Stimulated activated CD8-positive, alpha-beta memory T cell treated with anti-CD3 and anti-CD28 coated beads, Interleukin-7, amount 100 ng/mL, for 1 hour (primary cell): ENCODE measurements at places on chromosomes 4 and X.

GRCh38 chr4:157447195-157447594, 226.7 kb downstream of the GRIA2 start:
- no peak for DNase-seq

- DNase-seq: no peak
Measured at GRCh38 chr4:7735961-7736360, 203.7 kb downstream of the AFAP1 start.

- no peak for DNase-seq
Measured at GRCh38 chr4:47837094-47837907, 566 bp downstream of the CORIN start.

GRCh38 chrX:119512146-119512800, 44.0 kb downstream of the SLC25A5 start:
- DNase-seq: no peak

- DNase-seq: no peak
Measured at GRCh38 chr4:38170338-38171169, 210.4 kb downstream of the PTTG2 start.

GRCh38 chrX:13090339-13091110, 46.1 kb upstream of the FAM9C start:
- no peak for DNase-seq

- DNase-seq: no peak
Measured at GRCh38 chr4:23819041-23819511, 70.8 kb downstream of the PPARGC1A start.

GRCh38 chr4:189128341-189128740, 812.3 kb upstream of the FRG1 start:
- no peak for DNase-seq

- no peak for DNase-seq
Measured at GRCh38 chr4:1648962-1649361, 35.2 kb downstream of the FAM53A start.

- no peak for DNase-seq
Measured at GRCh38 chr4:7330031-7330596, 104.6 kb downstream of the PSAPL1 start.

- DNase-seq: no peak
Measured at GRCh38 chrX:13078739-13079444, 34.5 kb upstream of the FAM9C start.

- DNase-seq: no peak
Measured at GRCh38 chr4:154559494-154560418, 3.1 kb upstream of the FGB start.

DNA sequence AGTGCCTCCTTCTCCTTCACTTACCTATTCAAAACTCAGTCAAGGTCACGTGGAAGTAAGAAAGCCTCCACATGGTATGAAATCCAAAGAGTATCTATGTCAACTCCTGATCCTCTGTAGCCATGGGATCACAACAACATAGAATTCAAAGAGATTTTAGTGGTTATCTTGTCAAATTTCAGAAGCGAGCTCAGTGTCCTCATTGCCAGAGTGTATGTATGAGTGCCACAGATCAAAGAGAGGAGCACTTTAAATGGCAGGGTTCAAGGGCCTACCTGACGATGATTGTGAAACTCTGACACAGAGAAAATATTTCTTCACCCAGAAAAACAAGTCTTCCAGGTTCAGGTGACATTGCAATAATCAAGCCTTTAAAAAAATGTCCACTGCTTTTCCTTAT, 1.2 kb upstream of the ACE2 start:
- no peak for DNase-seq

GRCh38 chrX:129781134-129781672, 1.5 kb downstream of the SASH3 start:
- peak; percentile 56 for DNase-seq

DNA sequence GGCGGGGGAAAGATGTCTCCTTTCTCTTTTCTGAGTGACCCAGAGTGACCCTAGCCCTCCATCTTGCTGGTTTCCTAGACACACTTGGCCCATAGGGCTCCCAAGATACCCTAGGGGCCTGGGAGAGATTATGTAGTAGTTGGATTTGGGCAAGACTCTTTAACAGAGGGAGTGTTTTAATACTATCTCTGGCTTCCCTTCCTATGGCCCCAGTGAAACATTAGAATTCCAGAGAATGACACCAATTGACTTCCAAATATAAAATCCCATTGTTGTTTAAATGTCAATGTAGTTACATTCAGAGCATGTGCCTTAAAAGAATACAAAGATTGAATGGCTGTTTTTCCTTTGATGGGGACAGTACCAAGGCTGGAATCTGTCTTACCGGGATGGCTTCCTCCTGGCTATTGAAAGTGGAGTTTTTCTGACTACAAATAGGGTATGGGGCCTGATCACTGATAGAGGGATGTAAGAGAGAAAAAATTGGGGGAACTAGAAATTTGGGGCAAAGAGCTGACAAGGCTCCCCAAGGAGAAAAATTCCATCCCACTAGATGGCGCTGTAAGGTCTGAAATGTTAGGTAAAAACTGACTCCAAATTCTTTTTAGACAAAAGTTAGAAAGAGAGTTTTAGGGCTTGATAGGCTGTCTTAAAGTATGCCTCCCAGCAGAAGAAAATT, 10.7 kb downstream of the TENT5D start:
- no peak for DNase-seq

DNA sequence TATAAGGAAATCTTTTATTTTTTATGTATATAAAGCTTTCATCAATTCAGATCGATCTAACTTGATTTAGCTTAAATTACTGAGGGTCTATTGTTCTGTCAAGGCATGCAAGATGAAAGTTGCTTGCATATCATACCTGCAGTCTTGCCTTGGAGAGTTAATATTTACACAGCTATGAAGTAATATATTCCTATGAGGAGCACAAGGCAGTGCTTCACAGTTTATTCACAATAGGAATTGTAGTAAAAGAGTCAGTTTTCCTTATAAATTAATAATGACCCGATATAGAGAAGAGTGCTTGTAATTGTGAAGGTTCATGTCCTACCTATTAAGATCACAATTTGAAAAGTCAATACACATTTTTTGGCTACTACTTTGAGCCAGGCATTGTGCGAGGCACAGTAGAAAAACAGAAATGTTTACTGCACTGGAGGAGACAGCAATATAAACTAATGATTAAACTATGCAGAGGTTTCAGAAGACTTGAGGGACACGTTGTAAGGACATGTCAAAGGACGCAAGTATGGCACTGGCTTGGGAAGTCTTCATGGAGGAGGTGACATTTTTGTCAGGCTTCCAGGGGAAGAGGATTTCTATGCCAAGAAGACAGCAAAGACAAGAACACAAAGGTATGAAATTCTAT, 38.8 kb downstream of the REELD1 start:
- DNase-seq: no peak

DNA sequence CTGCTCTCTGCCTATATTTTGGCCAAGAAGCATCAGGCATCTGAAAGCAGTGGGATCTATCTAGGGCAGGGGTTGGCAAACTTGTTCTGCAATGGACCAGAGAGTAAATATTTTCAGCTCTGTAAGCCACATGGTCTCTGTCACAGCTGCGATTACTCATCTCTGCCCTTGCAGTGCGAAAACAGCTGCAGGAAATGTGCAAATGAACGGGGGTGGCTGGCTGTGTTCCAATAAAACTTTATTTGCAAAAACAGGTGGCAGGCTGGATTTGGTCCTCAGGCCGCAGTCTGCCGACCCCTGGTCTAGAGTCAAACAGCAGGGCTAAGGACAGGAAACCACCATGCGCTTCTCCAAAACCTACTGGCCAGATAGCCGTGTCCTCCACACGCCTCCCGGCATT, 48.6 kb downstream of the ACOX3 start:
- no peak for DNase-seq

DNA sequence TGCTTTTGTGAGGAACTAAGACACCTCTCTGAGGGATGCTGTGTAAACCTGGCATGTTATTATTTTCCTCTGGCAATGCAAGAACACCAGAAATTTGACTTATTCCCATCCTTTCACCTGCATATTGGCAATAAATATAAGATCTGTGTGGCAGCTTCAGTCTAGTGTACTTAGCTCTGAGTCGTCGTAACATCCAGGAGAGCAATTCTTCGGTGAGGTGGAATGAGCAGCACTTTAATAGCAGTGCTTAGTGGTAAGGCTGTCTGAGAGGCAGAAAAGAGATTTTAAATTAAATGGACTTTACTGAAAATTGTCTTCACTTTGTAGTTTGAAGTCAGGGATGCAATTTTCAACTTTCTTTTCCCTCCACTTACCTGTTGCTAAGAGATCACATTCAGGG, 344.9 kb downstream of the PCDH7 start:
- no peak for DNase-seq

- DNase-seq: no peak
Measured at GRCh38 chr4:121764702-121765367, at the start of gene SMIM43. TSS of gene SMIM43 (minus strand) at chr4:121765164. CDS start at chr4:121765105, 59 bp downstream.

DNA sequence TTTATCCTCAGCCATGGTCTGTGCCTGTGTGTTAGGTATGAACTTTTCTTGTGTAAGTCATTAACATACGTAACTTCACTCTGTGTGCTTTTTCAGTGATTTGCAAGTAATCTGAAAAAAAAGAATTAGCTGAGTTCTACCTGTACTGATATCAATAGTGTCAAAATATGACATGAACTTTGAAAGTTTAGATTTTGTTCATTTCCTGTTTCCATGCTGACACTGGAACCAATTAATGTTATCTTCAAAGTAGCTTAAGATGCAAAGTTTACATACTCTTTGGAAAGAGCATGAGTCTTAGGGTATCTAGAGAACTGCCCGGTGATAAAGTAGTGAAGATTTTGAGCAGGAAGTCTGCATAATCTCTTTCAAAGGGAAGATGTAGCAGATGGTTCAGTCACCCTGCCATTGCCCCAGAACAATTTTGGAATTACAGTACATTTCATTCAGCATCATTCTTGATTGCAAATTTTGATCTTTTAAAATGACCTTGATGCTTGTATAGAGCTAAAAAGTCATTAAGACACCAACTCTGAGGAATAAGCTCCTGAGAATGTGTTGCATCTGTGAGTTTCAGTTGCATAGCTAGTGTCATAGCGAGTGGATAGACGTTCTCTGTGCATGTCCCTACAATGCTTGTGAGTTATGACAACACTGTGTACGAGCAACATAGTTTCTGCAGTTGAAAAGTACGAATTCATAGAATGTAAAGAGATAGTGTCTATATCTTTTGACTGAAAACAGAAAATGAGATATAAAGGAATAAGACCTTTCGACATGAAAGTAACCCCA, 130.5 kb downstream of the PTTG2 start:
- DNase-seq: no peak

DNA sequence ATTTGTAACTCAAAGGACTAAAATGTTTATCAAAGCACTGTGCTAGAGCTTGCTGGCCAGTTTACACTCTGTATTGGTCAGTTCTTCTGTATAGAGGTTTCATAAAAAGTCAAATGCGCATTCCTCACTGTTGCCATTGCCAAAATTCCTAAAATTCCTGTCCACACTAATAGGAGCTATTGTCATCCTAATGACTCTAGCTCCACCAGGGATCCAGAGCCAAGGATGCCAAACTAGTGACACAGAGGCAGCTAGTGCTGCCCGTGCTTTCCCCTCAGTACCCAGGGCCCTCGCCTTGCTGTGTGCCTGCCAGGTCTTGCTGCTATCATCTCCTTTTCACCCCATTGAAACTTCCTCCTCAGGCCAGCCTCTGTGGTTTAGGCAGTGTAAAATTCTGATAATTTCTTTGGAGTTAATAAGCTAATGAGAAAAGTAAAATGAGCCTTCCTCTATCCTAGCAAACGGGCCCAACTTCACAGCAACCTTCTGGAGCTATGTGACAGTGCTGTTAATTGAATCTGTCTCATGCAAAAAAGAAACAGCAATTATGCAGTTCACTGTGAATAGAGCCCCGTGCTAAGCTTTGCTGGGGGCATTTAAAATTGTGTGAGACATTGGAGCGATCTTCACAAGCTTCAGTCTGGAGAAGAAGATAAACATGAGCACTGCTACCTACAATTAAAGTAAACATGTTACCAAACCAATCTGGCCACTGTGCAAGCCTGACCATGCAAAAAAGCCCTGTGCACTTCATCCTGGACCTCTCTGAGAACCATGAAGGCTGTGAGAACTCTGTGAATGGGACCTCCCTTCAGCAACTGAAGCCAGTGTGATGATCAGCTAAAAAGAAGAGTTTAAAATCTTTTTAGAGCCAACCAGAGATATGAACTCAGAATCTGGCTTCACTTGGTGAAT, 43.1 kb upstream of the FGF2 start:
- DNase-seq: no peak

DNA sequence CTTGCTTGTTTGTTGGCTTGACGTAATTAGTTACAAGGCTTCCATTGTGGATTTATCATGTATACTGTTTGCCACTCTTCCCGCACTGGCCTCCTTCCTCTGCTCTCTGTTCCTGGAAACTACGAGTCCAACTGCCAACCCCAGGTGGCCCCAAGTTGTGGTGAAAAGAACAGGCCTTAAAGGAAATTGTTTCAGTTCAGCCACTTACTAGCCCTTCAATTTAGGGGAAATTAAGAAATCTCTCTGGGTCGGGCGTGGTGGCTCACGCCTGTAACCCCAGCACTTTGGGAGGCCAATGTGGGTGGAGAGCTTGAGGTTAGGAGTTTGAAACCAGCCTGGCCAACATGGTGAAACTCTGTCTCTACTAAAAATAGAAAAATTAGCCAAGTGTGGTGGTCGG, 28.0 kb downstream of the RBM47 start:
- DNase-seq: no peak

GRCh38 chrX:150355913-150356312, 7.2 kb upstream of the MAMLD1 start:
- no peak for DNase-seq

GRCh38 chr4:78379991-78380729, 171.4 kb upstream of the ANXA3 start:
- DNase-seq: no peak

DNA sequence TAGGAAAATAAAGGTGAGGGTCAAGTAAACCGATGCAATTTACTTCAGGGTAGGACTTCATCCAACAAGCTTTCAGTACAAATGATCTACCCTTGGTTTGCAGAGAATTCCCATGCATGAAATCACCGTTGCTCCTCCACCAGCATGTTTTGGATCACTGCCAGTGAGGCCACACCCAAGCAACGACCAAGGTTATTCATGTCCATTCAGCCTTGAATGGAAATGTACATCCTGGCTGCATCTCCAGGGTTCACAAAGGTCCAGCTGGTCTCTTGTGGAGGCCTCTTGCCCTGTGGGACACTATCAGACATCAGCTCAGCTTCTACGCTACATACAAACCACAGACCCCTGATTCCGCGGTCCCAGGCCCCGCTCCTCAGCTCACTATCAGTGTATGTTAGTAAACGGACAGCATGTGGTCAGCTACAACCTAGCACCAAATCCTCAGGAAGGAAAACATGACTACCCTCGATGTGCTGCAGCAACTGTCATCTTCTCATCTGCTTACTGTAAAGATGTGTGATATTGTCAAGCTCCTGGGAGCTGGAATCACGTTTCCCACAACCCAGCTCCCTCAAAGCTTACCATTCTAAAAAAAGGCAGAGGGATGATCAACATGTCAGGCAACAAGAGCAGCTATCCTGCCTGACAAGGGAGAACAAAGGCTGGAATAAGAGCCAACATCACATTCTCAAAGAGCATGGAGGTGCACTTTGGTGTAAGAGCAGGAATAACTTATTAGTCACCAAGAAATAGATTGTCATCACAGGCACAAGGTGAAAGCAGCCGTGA, 4.9 kb downstream of the LYAR start:
- DNase-seq: no peak

GRCh38 chrX:155134255-155134654, 62.9 kb downstream of the BRCC3 start:
- DNase-seq: no peak
